GM04504 (cell line): ENCODE measurements at places on chromosomes 3 and 15.
A peak's percentile ranks its signal among the peaks of the same experiment; 100 is the strongest.

DNA sequence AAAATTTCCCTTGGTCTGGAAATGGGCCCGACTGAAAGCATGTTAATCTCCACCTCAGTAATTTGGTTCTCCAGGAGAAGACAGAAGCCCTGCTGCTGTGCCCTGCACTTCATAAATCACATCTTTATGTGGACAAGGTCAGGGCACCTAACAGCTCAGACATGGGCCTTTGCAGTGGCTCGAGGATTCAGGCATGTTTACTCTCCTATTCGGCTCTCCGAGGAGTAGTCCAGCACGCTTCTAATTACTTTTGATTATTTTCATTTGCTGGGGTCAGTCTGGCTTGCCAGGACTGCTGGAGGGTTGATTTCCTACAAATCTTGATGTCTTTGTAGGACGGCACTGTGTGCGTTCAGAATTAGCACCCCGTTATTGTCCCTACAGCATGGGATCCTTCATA is 511.2 kb downstream of the MECOM start:
- DNase-seq, result no peak

- DNase-seq, result no peak
Observed at GRCh38 chr3:32586356-32586755, 15.7 kb upstream of the DYNC1LI1 start.

DNA sequence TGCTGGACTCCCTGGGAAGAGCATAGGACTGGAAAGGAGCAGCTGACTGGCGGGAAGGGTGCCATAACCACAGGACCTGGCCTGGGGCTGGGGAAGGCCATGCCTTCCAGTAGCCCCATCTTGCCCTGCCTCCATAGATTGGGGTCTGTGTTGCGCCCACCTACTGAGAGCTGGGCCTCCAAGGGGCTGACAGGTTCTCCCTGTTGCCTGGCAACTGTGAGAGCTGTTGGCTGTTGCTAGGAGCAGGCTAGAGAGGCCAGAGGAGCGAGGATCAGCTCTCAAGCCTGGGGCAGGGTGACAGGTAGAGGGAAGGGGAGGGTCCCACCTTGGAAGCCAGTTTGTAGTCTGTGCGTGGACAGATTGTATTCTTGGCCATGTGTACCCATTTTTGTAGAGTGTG is 2.8 kb upstream of the GNAI2 start:
- no peak for DNase-seq

- no peak for DNase-seq
Observed at GRCh38 chr3:1987980-1988379, 110.7 kb upstream of the CNTN4 start.

DNA sequence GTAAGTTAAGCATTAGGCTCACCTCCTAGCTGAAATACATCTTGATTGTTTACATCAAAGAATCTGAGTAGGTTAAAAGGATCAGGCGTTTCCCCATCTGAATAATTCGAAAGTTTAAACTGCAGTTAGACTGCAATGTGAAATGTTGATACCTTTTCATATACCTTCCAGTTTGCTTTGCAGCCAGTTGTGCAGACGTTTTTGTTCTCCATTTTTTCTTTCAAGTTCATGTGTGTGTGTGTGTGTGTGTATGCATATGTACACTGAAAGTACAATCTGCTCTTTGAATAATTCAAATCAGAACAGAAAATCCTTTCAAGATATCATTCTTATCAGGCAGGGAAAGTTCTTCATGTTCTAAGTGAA is 2.9 kb downstream of the ITPR1 start:
- no peak for DNase-seq

GRCh38 chr15:64916365-64916764 is 4.7 kb downstream of the ANKDD1A start:
- DNase-seq, result no peak

GRCh38 chr15:48279608-48280007 is 51.6 kb upstream of the DUT start:
- DNase-seq, result no peak

DNA sequence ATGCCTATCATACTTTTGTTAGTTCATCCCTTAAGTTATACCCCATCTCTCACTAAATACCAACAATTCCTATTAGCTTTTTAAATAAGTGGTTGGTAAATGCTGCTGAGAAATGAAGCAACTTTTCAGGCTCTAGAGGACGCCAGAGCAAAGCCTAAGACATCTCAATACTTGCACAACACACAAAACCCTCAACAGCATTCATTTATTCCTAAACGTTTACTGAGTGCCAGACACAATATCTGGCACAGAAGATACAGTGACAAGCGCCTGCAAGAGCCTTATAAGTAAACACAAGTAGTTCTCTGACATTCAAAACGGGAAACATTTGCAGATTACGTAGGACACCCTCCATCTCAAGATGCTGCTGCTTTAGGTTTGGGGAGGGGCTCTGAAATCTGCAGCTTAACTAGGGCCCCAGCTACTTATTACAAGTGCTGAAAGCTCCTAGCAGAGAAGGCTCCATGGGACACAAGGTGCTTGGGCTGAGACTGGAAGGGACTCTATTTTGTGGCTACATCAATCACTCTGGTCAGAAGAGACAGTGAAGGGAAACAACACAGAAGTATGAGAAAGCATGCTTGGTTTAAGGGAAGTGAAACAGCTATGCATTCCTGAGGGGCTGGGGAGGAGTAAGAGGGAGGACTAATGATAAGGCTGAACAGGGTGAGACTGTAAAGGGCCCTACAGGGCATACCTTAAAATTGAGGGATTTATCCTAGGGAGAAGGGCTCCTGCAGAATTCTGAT is 311.3 kb downstream of the PLCL2 start:
- DNase-seq, result no peak

DNA sequence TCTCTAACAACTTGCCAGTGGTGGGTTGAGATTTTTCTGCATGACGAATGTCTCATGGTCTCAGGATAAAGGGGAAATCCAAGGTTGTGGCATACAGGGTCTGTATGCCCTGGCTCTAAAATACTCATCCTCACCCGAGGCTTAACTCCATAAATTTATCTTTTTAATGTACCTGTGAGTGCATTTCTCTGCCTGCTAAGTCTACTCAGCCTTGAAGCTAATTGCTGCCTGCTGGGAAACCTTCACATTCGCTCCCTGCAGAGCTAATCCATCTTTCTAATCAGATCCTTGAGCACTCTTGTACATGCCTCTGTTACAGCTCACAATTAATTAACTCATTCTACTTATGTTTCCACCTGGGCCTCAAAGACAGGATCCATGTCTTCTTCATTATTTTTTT is 93.8 kb downstream of the CMSS1 start:
- no peak for DNase-seq

DNA sequence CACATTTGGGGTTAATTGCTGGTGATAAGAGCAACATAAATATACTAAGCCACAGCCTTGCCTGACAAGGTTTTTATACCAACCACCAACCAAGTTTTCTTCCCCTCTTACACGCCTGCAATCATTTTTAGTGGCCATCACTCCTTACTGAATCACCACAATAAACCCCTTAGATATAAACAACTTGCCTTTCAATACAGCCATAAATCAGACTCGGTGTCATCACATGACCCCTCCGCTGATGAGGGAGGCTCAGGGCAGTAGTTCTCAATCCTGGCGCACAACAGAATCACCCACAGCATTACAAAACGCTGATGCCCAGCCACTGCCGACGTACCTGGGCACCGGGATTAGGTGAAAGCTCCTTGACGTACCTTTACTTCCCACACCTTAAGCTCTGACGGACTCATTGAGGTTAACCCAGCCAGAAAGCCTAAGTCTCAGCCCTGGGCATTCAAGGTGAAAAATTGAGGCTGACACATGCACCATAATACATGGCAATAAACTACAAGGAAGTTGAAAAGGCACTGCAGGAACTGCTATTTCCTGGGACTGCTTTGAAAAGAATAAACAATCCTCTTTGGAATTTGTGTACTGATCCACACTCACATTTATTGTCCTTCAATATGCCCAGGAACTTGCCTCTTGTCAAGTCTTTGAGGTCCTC is 17.1 kb downstream of the ADCY5 start:
- DNase-seq, result no peak

- DNase-seq, result no peak
Observed at GRCh38 chr15:68114840-68115239, 60.7 kb downstream of the PIAS1 start.

- DNase-seq, result no peak
Observed at GRCh38 chr15:86154705-86155104, 75.0 kb downstream of the AGBL1 start.

DNA sequence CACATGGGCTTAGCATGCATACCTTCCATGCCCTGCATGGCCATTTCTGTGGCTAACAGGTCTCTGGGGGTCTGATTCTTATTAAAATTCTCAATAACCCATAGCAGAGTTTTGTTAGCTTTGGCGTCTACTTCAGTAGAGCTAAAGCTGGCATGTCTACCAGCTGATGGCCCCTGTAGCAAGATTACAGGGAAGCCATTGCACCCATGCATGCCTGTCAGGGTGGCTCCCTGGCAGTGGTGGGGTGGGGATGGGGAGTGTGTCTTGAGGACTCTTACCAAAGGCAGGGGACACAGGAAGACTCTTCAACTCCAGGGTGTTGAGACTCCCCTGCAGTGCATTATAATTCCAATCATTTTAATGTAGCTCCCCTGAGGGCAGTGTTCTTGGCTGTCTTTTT is 4.7 kb downstream of the KY start:
- no peak for DNase-seq

DNA sequence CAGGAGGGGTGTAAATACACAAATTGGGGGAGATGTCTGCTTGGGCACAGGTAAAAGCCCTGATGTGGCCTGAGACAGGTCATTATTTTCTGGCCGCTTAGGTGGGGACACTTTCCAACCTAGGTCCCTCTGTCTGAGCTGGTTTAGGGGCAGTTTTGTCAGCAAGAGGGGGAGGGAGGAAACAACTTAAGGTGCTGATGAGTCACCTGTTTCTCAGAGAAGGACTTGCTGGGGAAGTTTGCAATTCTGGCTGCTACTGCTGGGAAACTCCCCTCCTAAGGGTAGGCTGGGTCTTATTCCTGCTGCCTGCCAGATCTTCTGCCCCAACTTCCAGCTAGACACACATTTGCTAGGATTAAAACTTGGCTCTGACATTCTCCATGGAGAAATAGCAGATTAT is 4.8 kb upstream of the RHOV start:
- DNase-seq, result no peak

GRCh38 chr3:82641701-82642100 is 880.3 kb upstream of the GBE1 start:
- DNase-seq, result no peak

- no peak for DNase-seq
Observed at GRCh38 chr15:86620641-86621349, 541.1 kb downstream of the AGBL1 start.

DNA sequence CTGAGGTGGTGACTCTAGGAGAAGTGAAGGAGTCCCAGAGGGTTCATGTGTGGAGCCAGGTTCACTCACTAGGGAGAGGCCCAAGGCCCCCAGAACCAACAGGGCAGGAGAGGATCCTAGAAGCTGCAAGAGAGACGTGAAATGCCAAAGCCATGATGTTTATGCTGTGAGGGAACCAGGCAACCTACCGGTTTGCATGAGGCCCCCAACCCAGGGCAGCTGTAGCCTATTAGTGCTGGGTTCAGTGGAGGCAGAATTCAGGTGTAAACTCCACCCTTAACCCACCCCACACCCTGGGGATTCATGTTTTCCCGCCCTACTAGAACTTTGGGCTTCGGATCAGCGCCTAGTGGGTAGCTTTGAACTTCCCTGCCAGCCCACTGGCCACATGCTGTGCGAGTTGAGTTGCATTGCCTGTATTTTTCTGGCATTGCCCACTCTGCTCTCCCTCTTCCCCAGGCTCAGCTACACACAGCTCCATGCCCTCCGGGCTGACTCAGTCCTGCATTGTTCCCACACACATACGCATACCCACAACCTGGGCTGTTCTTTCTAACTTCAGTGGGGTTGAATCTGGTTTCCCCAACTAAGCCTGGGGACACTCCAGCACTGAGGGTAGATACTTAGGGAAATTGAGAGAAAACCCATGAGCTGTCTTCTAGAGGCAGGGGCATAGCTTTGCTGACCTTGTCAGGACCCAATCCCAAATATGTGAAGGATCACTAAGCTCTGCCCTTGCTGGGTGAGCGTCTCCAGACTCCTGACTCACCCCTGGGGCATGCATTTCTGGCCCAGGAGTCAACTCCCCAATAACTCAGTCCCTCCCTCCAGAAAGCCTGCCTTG is 2.0 kb upstream of the ZBTB47 start:
- peak; percentile 37 for DNase-seq

DNA sequence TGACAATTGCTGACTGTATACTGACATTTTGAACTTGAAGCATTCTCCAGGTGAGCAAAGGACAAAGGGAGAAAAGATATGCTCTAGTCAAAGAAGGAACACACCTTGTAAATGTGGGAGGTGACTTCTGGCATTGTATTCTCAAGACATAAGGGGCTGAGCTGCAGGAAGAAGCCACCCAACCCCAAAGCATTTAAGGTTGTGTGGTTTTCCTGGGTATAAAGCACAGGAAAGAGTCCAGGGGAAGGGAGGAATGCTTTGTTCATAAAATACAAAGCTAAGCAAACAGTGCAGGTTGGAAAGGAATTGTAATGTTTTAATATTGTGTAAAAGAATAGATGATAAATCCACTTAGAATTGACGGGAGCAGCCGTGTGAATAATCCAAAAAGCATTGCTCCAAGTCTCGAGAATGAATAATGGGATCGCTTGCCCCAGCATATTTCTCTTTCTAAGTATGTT is 102.4 kb upstream of the LRIG1 start:
- DNase-seq, result no peak

DNA sequence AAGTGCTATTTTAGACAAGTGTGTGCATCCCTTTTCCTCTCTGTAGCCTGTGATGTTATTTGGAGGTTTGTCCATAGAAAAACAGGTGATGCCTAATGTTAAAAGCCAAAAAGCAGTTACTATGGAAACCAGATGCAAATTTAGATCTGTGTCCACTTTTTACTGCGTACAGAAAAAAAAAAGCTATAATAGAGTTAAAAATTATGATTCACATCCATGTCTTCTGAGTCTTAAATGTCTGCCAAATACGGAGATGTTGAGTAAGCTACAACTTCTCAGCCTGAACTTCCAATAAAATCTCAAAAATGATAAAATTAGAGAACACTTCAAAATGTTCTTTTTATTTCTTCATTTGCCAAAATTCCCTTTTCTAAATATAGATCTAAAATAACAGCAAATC is 74.2 kb upstream of the GAP43 start:
- DNase-seq, result no peak
